Naive thymus-derived CD8-positive, alpha-beta T cell (primary cell): ENCODE measurements at places on chromosomes 4 and X. TPM values are rescaled to one million over a fixed set of nuclear protein-coding genes. Genes with fewer than 3 reads are reported as not detected.

The RHOXF2 gene
- total RNA-seq: not detected

The SGMS2 gene
- not detected for total RNA-seq

The SHROOM2 gene
- not detected for total RNA-seq

The PARM1 gene
- total RNA-seq: 0.11 TPM

The PTTG2 gene
- 1.7 TPM for total RNA-seq

The RAB33A gene
- total RNA-seq: 14.5 TPM

The TMEM271 gene
- not detected for total RNA-seq

The GNRHR gene
- total RNA-seq: not detected

The MGAT4D gene
- total RNA-seq: not detected

GRCh38 chr4:56910172-56910967 is 2.7 kb downstream of the REST start:
- DNase-seq: no peak

DNA sequence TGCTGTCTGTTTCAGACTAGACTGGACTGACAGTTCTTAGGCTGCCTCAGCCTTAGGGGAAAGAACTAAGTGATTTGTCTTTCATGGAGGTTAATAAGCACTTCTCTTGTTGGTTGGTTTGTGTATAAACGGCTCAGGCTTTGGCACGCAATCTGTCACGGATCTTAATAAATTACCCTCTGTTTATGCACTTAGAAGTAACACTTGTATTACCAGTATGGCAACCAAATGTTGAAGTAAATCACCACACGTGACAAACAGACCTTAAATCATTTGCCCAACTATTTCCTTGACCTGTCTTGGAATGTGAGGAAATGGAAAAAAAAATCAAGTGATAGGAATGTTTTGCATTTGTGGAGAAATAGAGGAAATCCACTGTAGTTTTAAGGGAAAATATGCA is 69.9 kb downstream of the TEX13A start:
- DNase-seq: no peak

DNA sequence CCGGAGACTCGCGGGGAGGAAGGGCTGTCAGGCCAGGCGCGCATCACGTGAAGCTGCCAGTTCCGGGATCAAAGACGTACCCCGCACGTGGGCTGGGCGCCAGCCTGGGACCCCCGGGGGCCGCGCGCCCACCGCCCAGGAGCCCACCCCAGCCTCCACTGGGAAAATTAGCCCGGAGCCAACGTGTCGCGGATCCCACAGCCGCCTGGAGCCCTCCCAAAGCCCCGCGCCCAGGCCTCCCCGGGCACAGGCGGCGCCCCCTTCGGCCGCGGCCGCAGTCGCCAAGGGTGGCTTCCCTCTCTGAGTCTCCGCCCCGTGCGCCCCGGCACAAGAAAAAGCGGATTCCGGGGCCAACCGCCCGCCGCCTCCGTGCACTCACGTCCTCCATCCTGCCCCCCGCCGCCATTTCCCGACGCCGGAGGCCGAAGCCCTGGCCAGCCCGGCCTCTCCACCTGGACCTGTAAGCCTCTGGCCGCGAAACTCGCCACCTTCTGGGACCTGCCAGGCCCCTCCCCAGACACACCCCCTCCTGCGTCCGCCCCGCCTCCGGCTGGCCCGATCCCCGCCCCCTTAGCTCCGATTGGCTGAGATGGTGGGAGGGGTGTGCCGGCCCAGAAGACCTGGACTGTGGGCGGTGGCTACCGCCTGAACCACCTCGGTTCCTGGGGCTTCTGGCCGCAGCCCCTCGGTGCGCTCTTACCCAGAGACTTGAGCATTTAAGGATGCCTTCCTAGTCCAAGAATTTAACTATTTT is at the start of gene TMEM192:
Gene TMEM192, minus strand, starts transcription at position 493 of the 754 bp plus-strand sequence. Its CDS starts 87 bp downstream, at position 406.
- DNase-seq: peak; percentile 98

DNA sequence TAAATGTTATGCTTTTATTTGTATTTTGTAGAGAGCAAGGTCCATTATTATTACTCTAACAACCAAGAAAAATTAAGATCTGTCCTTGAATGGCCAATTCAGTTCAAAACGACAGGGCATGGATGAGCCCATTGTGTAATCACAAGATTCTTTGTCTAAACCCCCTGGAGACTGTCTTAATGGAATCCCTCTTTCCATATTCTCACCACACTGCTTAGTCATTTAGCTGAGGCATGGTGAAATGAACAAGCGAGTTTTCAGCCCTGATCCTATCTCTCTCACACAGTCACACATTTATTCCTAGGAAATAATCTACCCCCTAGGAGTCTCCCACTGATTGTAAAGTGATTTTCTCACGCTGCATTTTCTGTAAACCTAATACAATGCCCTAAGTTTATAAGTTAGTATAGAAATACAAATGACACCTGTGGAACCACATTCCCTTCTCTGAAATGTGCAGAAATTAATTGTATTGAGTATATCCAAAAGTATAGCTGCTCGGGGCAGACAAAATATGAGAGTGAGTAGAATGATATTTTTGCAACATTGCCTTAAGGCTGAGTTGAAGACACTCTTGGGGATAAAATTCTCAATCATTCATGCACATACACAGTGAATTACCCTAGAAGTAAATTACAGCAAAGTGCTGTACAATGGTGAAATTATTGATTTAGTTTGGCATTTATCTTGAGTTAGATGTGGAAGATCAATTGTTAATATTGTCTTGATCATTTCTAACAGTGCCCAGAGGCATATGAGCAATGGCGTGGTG is 119.7 kb upstream of the PCDH7 start:
- DNase-seq: no peak

GRCh38 chr4:176593943-176594342 is 198.8 kb downstream of the VEGFC start:
- DNase-seq: no peak

DNA sequence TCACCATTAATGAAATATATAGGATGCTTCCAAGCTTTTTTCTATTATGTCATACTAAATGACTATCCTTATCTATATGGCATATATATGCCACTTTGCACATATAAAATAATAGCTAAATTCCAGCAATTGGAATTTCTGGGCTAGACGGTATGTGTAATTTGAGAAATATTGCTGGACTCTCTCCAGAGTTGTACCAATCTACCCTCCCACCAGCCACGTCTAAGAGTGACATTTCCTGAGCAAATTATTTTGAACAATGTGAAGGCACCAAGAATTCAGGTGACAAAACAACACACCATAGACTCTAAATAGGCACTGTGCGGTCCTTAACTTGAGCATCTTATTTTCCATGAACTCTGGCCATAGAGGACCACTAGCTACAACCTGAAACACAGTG is 62.3 kb downstream of the RFC1 start:
- no peak for DNase-seq

GRCh38 chr4:15649914-15650545 is 5.1 kb downstream of the FBXL5 start:
- DNase-seq: peak; percentile 69

DNA sequence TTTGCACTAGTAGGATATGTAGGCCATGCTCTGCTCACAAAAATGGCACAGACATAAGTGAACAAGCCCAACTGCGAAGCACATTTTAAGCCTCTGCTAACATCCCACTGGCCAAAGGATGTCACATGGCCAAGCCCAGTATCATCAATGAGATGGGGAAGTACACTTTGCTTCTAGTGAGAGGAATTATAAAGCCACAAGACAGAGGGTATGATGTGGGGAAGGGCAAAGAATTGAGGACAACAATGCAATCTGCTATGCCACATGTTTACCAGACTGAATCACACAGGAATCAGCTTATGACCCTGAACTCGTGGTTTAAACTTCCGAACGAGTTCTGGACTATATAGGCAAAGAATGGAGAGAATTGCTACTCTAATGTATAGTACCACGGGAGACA is 39.1 kb downstream of the SUPT20HL1 start:
- no peak for DNase-seq

- no peak for DNase-seq
Observed at GRCh38 chrX:150880808-150881165, 17.7 kb downstream of the CD99L2 start.

GRCh38 chrX:97380200-97380599 is 496.5 kb downstream of the RPA4 start:
- DNase-seq: no peak

- DNase-seq: no peak
Observed at GRCh38 chr4:144547678-144548298, 98.2 kb upstream of the HHIP start.
